ENCODE measurements at places on chromosomes 16 and 17.

DNA sequence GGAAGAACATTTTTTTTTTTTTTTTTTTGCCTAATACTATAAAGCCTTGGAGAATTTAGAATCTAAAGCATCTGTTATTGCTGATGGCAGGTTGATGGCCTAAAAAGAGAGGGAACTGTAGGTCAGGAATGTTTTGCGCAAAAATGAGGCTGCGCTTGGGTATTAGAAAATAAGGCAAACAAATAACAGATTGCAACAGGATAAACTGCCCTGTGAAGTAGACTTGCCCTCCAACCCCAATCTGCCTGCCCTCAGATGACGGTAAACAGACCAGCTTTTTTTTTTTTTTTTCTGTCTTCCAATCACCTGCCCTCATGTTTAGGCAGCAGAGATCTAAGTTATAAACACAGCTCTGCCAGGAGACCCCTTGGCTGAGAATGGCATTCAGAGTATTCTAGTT lies 3.8 kb upstream of the DHX8 start:
- no peak for DNase-seq

DNA sequence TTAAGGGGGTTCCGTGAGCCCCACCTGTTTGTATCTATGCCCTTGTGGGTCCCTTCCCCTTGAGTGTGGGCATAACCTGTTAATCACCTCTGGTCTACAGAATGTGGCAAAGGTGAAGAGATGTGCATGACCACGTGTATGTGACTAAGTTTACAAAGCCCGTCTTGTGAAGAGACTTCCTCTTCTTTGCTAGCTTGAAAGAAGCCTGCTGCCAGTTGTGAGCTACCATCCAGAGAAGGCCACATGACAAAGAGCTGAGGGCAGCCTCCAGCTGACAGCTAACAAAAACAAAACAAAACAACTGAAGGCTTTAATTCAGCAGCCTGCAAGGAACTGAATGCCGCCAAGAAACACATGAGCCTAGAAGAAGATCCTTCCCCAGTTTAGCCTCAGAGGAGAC lies 112.0 kb downstream of the AXIN2 start:
- no peak for DNase-seq

GRCh38 chr16:3879258-3879886 lies 1.1 kb downstream of the CREBBP start:
- no peak for DNase-seq

- DNase-seq: no peak
These were observed 3.8 kb upstream of the NAT9 start for GRCh38 chr17:74779948-74780400.

GRCh38 chr16:35201151-35201550 lies 1741.7 kb downstream of the TP53TG3F start:
- DNase-seq: no peak

DNA sequence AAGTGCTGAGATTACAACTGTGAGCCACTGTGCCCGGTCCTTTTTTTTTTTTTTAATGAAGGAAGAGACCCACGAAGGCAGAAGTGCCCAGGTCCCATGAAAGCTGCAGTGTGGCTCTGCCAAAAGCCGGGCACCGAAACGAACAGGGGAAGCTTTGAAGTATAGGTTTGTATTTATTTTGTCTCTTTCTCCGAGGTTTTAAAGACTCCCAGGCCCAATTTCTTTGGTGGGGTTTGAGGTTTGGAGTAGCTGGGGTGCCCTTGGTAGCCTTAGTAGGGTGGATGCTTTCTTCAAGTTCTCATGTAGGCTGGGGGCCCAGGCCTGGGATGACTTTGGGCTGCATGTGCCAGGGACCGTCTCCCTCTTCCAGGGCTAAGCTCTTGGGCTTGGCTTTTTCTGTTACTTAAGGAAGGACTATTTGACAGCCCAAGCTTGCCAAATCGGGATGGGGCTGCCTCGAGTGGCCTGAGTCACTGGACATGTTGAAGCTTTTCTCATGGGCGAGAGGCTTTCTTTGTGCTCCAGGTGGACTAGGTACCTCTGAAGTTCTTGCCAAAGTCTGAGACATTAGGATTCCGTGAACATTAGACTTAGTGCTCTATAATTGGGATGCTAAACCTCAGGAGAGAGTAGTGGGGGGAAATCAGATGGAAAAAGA lies 66.3 kb downstream of the WIPI1 start:
- DNase-seq: no peak
